ENCODE measurements at places on chromosomes 11 and 22.

DNA sequence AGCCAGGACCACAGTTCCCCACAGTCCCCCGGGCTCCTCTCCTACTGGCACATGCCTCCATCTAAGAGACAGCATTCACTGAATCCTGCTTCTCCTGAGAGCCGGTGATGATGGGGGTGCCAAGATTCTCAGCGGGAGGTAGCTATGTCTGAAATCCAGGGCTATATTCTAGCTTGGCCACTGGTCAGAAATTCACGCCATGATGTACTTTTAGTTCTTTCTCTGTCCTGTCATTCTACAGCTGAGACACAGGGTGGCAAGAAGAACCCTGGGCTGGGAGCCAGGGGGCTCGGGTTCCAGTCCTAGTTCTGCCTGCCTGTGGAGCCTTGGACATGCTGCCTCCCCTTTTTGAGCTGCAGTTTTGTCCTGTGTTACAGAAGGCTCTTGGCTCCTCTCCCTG is 59.2 kb upstream of the PHOX2A start:
- no peak for DNase-seq

- DNase-seq: no peak
Observed at GRCh38 chr22:25697181-25697664, 44.8 kb upstream of the MYO18B start.

DNA sequence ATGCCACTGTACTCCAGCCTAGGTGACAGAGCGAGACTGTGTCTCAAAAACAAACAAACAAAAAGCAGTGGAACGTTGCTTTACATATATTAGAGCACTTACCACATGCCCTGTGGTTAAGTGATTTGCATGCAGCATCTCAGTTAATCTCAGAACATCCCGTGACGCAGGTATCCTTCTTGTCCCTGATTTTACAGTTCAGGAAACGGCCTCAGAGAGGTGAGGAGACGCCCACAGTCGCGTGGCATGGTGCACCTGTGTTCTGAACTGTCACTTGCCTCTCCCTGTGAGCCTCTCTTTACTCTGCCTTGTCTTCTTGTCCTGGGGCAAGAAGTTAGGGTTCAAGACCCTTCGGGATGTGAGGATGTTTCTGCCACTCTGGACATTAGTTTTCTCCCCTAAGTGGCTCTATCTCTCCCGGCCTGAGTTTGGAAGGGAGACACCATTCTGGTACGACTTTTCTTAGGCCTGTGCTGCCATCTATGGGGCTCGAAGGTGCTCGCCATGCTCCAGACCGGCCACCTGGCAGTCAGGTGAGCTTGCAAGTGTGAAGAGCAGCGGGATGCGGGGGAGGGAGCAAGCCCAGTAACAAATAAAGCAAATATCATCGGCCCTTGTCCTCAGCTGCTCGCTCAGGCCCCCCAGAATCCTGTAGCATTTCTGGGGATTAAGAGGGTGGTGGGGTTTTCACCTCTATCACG is 25.6 kb downstream of the YWHAH start:
- peak; percentile 64 for DNase-seq

- DNase-seq: no peak
Observed at GRCh38 chr11:9992306-9992705, 301.7 kb downstream of the SBF2 start.

DNA sequence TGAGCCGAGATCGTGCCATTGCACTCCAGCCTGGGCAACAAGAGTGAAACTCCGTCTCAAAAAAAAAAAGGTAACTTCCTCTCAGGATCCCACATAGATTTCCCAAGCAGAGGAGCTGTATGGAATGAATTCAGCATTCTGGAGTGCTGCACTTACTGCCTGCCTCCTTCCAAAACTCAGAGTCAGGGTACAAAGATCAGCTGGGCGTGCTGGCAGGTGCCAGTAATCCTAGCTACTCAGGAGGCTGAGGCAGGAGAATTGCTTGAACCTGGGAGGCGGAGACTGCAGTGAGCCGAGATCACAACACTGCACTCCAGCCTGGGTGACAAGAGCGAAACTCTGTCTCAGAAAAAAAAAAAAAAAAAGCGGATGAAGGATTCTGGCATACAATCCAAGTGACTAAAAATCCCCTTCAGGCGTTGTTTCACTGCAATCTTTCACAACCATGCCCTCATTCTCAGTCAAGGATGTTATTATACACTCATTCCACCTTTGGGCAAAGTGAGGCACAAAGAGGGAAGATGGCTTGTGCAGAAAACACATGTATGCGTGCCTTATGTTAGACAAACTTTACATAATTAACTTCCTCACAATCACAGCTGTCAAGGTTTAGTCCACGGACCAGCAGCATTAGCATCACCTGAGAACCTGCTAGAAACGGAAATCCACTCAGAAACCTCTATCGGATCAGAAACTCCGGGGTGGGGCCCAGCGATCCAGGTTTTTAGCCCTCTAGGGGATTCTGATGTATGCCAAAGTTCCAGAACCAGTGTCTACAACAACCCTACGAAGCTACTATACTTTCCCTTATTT is 1.1 kb upstream of the NOL12 start:
- no peak for DNase-seq

- DNase-seq: no peak
Observed at GRCh38 chr11:1571760-1572196, 293 bp downstream of the DUSP8 start.

DNA sequence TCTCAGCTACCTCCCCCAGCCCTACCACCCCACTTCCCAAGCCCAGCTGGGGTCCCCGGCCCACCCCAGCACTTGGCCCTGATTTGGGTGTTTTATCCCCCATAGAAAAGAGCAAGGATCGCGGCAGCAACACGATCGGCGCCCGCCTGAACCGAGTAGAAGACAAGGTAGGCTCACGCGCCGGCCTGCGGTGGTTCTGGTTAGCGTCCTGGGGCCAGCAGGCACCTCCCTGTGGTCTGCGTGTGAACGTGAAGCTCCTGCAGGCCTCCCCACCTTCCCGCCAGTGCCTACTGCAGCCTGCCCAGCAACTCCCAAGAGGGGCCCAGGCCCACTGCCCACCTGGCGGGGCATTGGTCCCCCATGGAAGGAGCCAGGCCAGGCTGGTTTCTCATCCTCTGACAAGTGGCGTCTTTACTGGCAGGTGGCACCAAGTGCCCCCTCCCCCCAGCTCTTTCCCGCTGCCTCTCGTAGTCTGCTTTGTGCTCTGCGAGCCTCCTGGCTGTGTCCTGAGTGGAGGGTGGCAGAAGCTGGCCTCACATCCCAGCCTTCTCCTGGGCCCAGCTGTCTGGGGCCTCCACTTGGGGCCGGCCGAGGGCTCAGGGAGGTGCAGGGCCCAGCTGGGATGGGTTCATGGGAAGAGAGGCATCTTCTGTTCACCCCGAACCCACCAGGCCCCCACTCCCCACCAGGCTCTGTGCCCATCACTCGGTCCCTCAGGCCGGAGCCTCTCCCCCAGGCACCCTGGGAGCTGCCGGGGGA is 78.3 kb upstream of the KCNQ1OT1 start:
- peak; percentile 61 for DNase-seq

DNA sequence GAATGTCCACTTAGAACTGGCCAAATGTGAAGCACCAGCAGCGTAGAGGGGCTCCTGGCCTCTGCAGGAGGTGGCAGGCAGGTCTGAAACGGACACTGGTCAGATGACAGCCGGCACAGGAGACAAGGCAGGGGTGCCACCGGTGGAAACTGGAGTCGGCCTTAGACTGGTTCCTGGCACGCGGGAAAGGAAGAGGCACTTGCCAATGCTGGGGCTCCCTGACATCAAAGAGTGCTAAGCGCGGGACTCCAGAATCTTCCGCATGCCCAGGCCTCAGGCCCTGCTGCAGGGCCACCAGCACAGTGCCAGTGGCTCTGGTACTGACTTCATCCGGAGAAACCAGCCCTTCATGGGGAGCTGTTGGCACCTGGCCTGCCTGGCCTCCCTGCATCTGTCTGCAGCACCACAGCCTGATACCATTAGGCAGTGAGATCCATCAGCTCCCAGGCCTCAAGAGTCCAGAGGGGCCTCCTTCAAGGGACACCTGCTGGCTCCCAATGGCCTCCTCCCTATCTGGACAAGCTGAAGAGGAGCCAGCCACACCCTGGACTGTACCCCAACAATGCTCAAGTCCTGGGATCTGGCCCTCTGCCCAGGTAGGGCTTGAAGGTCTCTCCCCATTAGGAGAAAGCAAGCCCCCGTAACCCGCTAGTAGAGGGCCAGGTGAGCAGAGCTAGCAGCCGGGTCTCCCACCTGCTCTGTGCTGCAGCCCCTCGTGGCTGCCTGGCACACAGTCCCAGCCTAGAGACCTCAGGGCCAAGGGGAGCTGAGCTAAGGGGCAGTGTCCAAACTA is 29.7 kb upstream of the GNB1L start:
- DNase-seq: peak; percentile 56

- DNase-seq: no peak
Observed at GRCh38 chr22:44736581-44737405, 15.6 kb upstream of the ARHGAP8 start.

- no peak for DNase-seq
Observed at GRCh38 chr11:58926251-58926650, 13.0 kb upstream of the GLYATL1 start.

- no peak for DNase-seq
Observed at GRCh38 chr11:117862019-117862725, 14.3 kb downstream of the FXYD6 start.

- DNase-seq: no peak
Observed at GRCh38 chr11:111765320-111765983, 737 bp downstream of the PPP2R1B start.

DNA sequence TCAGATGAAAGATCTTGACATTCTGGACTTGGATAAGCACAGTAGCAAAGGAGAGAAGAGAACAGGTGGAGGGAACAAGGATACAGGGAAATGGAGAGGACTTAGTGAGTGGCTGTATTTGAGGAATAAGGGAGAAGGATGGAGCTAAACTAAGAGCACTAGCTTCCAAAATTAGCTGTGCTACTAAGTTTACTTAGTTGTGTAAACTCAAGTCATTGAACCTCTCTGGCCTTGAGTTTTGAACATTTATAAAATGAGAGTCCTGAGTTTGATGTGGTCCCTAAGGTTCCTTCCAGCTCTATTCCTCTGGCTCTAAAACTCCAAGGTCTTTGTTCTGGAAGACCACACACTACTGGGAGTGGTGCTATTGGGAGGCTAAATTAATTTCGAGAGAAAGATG is 100.7 kb downstream of the TRIM44 start:
- DNase-seq: no peak

DNA sequence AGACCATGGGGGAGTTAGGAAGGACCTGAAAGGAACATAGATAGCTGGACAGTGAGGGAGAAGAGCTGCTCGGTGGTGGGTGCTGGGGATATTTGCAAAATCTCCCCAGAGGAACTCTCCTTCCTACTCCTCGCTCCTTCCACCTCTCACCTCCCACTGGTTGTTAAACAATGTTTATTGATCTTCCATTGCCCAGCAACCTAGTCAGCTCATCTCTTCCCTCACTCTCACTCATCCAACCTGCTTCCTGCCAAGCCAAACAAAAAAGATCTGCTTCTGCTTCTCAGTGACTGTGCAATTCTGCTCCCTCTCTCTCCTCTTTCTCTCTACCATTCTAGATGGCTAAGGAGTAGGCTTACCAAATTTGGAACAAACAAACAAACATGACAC is 115.0 kb downstream of the SLC1A2 start:
- DNase-seq: no peak
